SK-N-MC (cell line): ENCODE measurements at places on chromosomes 3 and 15.

- DNase-seq, result no peak
Measured at GRCh38 chr3:14869917-14870782, 51.4 kb downstream of the FGD5 start.

DNA sequence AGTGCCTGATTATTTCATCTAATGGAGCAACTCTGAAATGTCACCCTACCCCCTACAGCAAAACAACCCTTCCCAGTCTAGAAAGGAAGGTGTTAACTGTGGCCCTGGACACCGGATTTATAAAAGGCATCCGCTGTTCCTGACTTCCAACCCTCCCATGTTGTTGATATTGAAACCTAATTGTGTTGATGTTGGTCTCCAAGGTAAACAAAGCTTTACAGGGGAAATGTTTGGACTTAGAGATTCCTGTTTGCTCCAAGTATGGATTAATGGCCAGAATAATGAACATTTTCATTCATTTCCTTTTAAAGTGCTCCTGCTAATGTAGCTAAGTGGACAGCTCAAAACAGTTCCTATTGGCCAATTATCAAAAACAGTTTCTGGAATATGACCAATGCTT, 19.4 kb upstream of the LMCD1 start:
- no peak for DNase-seq

- DNase-seq, result no peak
Measured at GRCh38 chr15:81073801-81074200, 60.3 kb upstream of the CFAP161 start.

DNA sequence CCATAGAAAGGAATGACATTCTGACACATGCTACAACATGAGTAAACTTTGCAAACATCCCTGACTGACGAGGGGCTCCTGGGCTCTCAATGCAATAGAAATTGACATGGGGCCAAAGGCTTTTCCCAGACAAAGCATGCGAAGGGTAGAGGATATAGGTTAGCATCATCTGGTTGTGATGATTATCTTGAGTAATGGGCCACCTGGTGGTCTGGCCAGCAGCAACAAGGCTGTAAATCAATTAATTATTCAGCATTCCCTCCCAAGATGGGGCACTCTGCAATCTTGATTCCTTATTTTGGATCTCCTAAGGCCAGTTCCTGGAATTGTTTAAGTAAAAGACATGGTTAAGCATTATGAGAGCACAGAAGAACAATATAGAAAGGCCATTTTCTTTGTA, 99.2 kb downstream of the AGBL1 start:
- DNase-seq, result no peak

DNA sequence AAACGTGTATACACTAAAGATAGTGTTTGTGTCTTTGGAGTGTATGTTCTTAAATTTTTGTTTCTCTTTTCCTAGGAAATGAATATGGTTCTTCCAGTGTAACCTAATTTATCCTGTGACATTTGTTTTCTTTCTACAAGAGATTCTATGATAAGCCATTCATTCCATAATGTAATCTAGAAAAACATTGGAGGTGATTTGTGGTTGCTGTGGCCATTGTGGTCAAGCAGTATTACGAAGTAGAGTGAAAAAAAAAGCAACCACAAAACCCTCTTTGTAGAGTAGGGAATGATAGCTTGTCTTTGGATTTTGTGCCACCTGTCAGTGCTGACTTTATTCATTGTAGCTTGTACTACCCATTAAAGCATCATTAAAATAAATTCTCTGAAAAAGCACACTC, 1209.6 kb downstream of the ZPLD1 start:
- DNase-seq, result no peak

DNA sequence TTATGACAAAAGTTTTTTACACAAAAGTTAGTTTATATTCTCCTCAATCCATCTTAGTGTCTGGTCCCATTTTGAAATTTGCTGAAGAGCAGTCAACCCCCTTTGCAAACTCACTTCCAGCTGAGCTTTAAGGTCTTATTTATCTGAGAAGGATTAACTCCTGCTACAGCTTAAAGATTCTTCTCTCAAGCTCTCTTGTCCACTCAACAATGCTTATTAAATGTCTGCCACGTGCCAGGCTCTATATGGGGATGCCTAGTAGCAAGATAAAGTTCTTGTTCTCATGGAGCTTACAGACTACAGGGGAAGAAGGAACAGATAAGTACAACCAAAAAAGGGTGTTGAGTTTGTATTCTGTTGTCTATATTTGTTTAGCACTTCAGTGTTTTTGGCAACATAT, 18.7 kb downstream of the TMPRSS7 start:
- DNase-seq, result no peak

GRCh38 chr3:194270627-194271459, 80.3 kb downstream of the CPN2 start:
- no peak for DNase-seq

DNA sequence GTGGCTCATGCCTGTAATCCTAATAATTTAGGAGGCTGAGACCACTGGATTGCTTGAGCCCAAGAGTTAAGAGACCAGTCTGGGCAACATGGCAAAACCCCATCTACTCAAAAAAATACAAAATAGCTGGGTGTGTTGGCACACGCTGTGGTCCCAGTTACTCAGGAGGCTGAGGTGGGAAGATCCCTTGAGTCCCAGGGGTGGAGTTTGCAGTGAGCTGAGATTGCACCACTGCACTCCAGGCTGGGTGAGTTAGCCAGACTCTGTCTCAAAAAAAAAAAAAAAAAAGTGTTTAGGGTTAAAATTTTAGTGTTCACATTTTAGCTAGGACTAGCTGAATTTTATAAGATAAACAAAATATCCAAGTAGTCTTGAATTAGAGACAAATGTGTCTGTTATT, 1340.1 kb upstream of the EPHA6 start:
- no peak for DNase-seq

DNA sequence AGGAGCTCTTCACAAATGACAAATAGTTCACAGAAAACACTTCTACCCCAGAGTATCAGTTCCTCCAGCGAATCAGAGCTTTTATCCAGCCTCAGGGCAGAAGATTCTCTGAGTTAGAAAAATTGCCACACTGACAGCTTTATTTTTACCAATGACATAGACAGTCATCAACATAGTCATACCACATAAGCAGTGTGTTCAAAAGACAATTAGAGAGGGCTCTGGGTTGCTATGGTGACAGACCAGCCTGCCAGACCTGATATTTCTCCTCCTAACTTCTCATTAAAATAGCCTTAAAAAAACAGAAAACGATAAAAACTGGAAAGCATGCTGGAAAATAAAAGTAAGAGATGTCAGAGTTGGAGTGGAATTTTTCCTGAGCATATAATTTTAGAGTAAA, 45.9 kb upstream of the COL6A5 start:
- no peak for DNase-seq

DNA sequence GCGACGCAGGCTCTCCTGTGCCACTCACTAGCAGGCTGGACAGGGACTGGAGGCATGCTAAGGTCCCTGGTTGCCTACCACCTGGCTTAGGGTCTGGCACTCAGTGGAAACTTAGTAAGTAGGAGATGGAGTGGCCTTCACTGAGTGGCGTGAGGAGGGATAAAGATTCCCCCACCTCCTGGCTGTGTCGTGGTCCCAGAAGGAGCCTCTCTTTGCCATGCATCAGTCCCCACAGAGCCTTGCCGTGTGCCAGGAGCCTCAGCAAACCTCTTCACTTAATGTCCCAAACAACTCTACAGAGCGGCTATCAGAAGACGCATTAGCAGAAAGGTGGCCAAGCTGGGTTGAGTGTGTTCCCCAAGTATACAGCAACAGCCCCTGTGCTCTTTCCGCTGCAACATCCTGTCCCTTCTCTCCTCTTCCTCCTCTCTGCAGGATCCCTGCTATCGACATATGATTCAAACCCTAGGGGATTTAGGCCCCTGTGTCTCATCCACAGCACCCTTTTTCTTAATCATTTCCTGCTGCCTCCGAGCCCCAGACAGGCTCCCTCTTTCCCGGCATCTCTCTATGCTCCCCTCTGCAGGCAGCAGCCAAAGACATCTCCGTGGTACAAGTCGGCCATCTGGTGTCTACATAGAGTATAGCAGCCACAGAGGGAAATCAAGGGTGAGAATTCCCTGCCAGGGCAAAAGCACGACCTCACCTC, 66.7 kb downstream of the SLC6A1 start:
- no peak for DNase-seq

DNA sequence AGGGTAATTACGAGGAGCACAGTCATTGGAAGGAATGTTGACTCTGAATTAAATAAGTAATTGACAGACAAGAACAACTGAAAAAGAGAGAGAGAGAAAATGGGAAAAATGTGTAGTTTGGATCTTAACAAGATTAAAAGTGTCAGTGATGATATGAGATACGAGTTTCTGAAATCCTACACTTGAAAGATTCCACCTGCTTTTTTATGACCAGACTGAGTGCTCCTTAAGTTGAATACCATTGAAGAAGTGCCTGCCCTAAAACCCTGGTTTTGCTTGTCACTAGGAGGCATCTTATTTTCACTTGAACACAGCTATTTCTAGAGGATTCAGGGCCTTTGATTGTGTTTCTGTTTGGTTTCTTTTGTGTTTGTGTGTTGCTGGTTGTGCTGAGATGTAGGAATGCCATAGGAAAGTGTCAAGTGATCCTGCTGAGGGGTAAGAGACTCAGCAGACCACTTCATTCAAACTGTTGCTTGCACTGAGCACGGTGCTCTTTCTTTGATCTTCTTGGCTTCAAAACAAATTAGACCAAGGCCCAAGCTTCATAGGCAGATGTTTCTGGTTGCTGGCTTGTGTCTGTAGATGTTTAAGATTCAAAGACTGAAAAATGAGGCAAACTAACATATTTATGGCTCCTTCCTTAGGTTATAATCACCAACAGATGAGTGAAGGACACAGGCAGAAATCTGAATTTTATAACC, 17.2 kb upstream of the ABHD10 start:
- no peak for DNase-seq

GRCh38 chr3:189276444-189277219, 104.9 kb downstream of the TPRG1 start:
- peak; percentile 94 for DNase-seq

DNA sequence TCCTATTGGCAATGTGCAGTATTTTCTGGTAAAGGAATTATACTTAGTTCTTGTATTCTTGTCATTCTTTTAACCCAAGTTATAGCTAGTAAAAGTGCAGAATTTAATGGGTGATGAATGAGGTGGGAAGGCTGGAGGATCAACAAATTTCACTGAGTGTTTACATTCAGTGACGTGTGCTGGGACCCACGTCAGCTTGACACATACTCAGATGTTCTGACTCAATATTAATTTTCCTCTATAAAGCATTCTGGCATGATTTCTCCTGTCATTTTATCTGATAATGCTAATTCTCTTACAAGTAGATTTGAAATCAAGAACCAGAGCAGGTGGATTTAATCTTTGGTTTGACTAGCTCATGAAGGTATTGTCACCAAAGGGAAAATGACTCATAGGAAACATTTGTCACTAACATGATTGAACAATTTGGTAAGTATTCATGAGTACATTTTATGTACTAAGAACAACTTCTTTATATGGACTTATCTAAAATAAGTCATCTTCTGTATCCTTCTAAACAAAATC, 71.0 kb upstream of the SYNPR start:
- DNase-seq, result no peak

DNA sequence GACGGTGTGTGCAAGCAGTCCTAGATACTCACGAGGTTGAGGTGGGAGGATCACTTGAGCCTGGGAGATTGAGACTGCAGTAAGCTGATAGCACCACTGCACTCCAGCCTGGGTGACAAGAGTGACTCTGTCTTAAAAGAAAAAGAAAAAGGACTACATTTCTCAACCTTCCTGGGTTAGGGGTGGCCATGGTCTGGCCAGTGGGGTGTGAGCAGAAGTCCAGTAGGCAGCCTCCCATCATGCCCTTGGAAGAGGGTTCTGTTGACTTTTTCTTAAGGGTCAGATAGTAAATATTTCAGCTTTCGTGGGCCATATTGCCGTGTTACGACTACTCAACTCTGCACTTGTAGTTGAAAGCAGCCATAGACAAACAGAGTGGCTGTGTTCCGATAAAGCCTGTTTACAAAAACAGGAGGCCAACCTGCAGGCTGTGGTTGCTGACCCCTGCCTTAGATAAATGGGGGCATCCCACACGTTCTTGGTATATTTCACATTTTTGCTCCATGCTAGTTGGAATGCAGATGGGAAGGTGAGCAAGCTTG, 31.0 kb upstream of the PDE8A start:
- no peak for DNase-seq

- DNase-seq, result no peak
Measured at GRCh38 chr3:142450189-142450588, 2.4 kb upstream of the XRN1 start.

- no peak for DNase-seq
Measured at GRCh38 chr15:25787381-25787780, 75.7 kb downstream of the ATP10A start.

DNA sequence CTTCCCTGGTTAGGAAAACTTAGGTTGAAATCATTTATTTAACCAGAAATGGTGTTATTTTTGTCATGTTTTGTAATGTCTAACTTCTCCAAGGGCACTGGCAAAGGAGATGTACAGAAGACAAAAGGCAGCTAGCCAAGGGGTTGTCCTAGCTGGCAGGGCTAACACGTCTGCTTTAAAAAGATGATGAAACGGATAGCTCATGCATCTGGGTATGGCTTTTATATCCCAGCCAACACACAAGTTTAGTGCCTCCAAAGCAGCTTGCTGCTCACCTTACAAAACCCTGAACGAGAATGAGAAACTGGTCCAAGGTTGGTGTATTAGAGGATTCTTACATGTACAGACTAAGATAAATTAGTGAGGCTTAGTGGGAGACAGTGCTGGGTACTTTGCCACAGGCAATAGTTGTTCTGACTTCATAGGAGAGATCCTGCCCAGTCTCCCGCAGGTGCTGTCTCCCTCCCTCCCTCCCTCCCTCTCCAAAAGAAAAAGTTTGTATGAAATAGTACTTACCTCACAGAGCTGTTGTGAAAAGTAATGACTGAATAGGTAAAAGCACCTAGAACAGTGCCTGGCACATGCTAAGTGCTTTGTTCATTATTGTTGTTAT, 47.8 kb downstream of the KCNMB2 start:
- no peak for DNase-seq

GRCh38 chr3:56468184-56469106, at the start of gene ERC2:
Gene ERC2, minus strand, starts transcription at chr3:56468467.
- no peak for DNase-seq

- DNase-seq, result no peak
Measured at GRCh38 chr3:179796421-179796820, 143.6 kb downstream of the USP13 start.

DNA sequence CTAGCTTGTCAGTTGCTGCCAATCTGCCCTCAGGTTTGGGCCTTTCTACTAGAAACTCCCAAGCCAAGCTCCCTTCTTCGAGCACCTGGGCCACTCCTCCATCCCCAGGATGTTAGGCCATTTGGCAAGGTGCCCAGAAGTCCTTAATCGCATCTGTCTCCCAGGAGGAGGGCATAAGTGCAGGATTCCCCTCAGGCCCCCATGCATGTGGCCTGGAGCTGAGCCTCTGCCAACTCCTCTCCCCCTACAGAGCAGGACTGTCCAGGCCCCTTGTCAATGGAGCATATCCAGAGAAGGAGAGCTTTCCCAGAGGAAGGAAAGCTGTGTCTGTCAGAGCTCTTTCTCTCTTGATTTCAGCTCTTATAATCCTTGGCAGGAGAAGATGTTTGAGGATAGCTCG, 182.6 kb upstream of the ROPN1 start:
- DNase-seq, result no peak

DNA sequence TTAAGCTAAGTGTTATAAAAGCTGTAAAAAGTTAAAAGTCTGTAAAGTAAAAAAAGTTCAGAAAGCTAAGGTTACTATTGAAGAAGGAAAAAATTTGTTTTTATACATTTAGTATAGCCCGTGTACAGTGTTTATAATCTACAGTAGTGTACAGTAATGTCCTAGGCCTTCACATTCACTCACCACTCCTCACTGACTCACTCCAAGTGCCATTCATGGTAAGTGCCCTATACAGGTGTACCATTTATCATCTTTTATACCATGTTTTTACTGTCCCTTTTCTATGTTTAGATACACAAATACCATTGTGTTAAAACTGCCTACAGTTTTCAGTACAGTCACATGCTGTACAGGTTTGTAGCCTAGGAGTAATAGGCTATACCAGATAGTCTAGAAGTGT, 8.8 kb downstream of the CCDC71 start:
- no peak for DNase-seq
